ENCODE measurements at places on chromosomes 2 and 18.

DNA sequence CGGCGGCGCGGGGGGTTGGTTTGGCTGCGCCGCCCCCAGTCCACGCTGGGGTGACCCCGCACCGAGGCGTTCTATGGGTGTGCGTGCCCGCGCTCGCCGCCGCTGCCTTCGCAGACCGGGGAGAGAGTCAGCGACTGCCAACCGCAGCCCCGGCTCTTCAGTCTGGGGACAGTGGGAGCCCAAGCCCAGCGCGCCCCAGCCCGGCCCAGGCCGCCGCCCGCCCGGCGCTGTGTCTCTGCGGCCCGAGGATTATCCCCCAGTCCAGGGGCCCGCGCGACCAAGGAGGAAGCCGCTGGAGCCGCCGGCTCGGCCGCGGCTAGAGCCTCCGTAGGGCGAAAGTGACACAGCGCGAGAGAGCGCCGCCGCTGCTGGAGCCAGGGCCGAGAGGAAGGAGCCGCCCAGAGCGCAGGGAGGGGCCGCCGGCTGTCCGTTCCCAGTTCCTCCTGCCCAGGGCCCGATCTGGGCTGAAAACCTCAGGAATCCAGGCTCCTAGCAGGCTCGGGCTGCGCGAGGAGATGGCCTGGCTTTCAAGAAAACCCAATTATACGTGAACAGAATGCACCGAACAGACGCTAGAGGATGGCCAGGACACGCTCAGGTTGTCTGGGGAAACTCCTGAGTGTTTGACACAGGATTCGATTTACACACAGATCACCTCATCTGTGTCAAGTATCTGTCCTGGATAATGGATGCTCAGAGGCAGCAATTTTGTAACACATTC, 2.4 kb downstream of the CTIF start:
- peak; percentile 37 for DNase-seq

DNA sequence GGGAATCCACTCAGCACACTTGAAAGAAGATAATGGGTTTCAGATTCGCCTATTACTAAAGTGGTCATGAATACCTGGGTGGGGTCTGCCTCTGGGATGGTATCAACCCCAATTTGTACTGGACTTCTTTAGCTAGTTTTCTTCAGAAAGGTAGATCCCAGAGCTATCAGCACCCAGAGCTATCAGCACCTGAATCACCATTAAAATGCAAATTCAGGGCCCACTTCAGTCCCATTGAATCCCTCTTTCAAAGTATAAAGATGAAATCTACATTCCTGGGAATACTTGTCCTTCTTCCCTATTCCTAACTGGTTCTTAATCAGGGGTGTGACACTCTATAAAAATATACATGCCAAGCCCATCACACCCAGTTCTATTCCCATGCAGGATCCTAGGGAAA, 914.3 kb downstream of the DCC start:
- DNase-seq = no peak

DNA sequence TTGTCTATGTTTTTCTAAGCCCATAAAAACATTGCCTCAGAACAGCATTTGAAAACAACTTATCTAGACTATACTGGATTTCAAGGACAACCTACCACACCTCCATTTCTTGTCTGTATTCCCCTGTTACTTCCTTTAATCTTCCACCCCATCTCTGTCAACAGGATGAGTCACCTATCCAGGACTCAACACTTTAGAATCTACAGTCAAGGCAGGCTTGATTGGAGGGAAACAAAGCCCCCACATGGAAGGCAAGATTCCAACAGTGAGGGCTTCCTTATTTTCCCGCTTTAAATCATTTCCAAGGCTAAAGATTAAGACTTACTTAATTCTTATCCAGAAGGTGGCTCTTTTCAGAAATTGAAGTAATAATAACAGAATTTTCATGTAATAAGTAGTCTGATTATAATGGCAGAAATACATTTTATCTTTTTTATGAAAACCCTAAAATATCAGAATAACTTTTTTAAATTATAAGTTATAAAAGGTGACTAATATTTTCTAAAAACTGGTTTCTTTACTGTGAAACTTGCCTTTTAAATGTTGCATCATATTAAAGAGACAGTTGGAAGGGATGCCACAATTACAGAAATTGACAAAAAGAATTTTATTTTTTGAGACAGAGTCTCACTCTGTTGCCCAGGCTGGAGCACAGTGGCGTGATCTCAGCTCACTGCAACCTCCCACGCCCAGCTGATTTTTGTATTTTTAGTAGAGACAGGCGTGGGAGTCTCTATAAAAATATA, 138.7 kb upstream of the CCDC150 start:
- DNase-seq = no peak

- DNase-seq = no peak
Observed at GRCh38 chr2:240509667-240510512, 47.9 kb downstream of the ANKMY1 start.

DNA sequence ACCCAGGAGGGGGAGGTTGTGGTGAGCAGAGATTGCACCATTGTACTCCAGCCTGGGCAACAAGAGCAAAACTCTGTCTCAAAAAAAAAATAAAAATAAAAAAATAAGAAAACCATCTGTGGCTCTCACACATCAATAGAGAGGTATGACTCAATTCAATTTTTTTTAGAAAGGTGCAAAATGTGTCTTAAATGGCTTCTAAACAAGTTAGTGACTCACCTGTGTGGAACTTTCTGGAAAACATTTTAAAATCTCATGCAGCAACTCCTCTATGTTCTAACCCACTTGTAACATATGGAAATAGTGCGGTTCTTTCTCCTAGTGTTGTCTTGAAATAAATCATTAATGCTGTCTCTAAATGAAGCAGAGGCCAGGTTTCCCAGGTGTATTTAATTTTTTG, 10.7 kb upstream of the SULT1C4 start:
- no peak for DNase-seq

- peak; percentile 22 for DNase-seq
Observed at GRCh38 chr2:71466301-71467179, 13.2 kb downstream of the DYSF start.
